GF-D8 (cell line): ENCODE measurements at places on chromosomes 6 and 20.

DNA sequence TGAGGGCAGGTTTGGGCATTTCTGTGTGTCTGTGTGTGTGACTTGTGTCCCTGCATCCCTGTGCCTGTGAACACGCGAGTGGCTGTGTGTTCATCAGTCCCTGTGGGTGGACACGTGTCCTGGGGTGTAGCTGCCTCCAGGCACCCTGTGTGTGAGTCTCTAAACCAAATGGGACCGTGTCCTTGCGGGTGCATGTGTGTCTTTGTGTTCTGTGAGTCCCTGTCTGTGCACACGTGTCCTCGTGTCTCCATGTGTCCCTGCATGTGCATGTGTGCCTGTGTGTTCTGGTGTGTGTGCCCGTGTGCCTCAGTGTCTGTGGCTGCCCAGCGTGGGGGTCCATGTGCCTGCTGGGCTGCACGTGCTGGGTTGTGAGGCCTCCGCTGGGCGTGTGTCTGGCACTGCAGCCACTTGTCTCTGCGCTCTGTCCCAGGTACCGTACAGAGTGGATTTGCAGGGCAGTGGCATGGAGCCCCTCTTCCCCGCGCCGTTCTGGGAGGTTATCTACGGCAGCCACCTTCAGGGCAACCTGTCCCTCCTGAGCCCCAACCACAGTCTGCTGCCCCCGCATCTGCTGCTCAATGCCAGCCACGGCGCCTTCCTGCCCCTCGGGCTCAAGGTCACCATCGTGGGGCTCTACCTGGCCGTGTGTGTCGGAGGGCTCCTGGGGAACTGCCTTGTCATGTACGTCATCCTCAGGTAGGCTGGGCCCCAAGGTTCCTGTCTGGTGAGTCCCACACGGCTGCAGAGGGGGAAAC lies 8.2 kb upstream of the LKAAEAR1 start:
- DNase-seq: no peak

GRCh38 chr20:54221996-54222890 lies 14.4 kb downstream of the PFDN4 start:
- DNase-seq: no peak

GRCh38 chr6:116444092-116444491 lies 17.1 kb upstream of the CALHM6 start:
- peak; percentile 18 for DNase-seq

- no peak for DNase-seq
Observed at GRCh38 chr20:16057651-16058050, 515.6 kb downstream of the KIF16B start.
